ENCODE measurements at places on chromosomes 12 and 14.

- DNase-seq: no peak
Measured at GRCh38 chr14:55979096-55979495, 139.1 kb upstream of the PELI2 start.

DNA sequence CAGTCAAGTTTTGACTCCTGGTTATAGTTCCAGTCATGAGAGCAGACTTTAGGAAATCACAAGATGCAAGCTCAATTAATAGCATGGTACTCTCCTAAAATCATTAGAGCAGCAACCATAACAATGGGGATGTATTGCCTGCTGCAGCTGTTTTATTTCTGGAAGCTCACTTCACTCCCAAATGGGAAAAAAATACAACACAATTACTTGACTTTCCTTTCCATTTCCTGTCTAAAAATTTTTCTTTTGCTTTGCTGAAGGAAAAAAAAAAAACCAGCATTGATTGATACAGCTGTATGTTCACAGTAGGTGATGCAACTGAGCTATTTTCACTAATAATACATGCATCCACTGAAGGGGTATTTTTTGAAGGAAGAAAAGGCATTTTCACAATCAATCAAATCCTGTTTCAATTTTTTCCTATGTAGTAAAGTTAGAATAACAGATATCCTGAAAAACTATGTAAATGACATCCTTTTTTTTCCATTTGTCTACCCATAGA, 143.9 kb upstream of the NOVA1 start:
- no peak for DNase-seq

DNA sequence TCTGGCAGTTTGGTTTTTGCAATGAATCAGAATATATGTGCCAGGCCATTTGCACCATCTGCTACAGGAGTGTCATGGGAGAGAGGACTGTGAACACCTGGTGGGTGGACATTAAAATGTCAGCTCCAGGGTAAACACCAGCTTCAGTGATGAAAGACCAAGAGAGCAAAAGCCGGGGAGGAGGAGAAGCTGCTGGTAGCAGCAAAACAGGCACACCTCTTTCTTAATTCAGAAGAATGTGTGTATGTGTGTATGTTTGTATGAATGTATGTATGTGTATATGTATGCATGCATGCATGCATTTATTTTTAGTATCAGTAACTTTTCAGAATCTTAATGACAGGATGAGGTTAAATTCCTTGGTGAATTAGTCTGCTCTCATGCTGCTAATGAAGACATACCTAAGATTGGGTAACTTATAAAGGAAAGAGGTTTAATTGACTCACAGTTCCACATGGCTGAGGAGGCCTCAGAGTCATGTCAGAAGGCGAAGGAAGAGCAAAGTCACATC, 357.4 kb upstream of the PRICKLE1 start:
- no peak for DNase-seq

DNA sequence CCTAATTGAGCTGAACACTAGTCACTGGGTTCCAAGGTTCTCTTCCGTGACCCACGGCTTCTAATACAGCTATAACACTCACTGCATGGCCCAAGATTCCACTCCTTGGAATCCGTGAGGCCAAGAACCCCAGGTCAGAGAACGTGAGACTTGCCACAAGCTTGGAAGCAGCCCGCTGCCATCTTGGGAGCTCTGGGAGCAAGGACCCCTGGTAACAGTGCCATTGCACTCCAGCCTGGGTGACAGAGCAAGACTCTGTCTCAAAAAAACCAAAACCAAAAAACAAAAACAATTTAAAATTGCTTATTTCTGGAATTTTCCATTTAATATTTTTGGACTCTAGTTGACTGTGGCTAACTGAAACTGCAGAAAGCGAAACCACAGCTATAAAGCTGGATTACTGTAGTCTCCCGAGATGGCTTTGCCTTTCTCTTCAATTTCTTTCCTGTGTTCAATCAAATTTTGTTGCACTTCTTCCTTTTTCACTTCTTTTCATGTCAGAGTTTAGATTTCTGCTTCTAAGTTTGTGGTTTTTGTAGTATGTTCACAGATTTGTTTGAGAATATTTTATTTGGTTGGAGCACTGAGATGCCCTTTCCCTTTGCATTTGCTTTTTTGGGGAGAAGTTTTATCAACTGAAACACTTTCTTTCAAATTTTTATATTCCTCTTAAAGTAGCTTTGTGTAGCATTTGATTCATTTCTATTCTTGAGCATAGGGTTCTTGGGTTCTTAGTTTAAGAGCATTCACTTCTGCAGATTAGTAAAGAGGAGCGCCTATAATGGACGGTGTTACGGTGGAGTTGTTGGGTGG, 44.6 kb downstream of the DDHD1 start:
- DNase-seq: no peak

- no peak for DNase-seq
Measured at GRCh38 chr14:75700295-75700694, 39.2 kb downstream of the TTLL5 start.

DNA sequence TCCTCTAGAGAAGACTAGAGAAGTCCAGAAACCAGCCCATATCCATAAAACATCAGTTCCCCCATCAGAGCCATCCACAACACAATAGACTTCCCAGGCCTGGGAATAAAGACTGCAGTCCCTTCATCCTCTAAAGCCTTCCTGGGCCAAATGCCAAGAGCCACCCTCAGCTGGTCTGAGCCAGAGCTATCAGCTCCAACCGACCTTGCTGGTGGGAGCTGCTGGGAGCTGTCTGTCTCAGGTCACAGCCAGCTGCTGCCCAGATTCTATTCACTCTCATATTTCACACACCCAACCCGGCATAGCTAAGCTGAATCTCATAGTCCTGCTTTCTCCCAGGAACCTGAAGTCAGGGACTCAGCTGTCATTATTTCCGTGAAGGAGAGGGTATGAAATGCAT, 10.9 kb upstream of the TFCP2 start:
- no peak for DNase-seq
